ENCODE measurements at places on chromosomes 4 and X. TPM values are rescaled to one million over a fixed set of nuclear protein-coding genes. Genes with fewer than 3 reads are reported as not detected.

GRCh38 chr4:112270640-112271421 is 14.9 kb downstream of the TIFA start:
- DNase-seq, result peak; percentile 67
- peaks cover 4% of the 10 kb centered on the region for H3K36me3 ChIP-seq
- no peak overlapping the region for H3K4me3 ChIP-seq
- peak overlapping the region; percentile 29 for H3K27ac ChIP-seq
- peaks cover 8% of the 10 kb centered on the region for H3K4me1 ChIP-seq
- H3K27me3 ChIP-seq, result no peaks in the 10 kb centered on the region

- no peaks in the 10 kb centered on the region for H3K4me1 ChIP-seq
- no peaks in the 10 kb centered on the region for H3K27me3 ChIP-seq
- no peak overlapping the region for H3K27ac ChIP-seq
- no peak for DNase-seq
These were observed 235.6 kb downstream of the TRIML1 start for GRCh38 chr4:188374871-188375270.

- H3K27ac ChIP-seq, result no peak overlapping the region
These were observed 105.4 kb downstream of the STK32B start for GRCh38 chr4:5156682-5157081.

DNA sequence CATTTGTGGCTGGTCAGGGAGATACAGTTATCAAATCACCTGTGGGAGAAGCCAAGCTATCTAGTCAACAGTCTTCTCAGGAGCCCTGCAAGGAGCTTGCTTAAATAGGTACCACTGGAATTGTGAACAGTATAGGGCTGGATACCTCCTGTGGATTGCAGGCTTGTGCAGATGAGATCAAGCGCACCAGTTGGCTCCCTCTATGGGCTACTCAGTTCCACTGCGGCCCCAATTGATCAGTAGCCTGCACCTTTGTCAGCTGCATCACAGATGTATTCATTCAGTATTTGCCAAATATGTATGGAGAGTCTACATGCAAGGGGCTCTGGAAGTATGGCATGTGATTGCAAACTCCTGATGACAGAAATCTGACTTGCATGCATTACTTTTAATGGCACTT is 28.6 kb downstream of the TEX13A start:
- no peak overlapping the region for H3K27ac ChIP-seq
- no peak overlapping the region for H3K4me3 ChIP-seq
- no peaks in the 10 kb centered on the region for H3K4me1 ChIP-seq
- H3K27me3 ChIP-seq, result no peaks in the 10 kb centered on the region

DNA sequence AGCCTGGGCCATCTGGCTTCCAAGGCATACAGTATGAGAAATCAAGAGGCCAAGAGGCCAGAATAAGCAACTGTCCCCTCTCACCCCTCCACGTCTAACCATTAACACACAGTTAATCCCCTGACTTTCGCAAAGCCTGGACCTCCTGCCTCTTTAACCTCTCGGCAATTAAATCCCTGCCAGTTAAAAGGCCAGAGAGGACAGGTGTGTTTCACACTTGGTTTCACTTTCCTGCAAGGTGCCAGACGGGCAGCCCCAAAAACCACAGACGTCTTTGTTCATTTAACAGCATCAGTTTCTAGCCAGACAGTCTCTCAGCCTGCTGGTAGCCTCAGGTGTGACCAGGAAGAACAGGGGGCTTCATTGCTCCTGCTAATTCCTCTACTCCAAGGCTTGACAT is 91.1 kb upstream of the KIT start:
- H3K27me3 ChIP-seq, result no peaks in the 10 kb centered on the region
- no peak overlapping the region for H3K4me3 ChIP-seq
- H3K36me3 ChIP-seq, result no peaks in the 10 kb centered on the region
- H3K27ac ChIP-seq, result no peak overlapping the region
- H3K4me1 ChIP-seq, result peaks cover 7% of the 10 kb centered on the region

GRCh38 chr4:86967073-86967472 is 32.3 kb downstream of the AFF1 start:
- no peak overlapping the region for H3K4me3 ChIP-seq
- H3K27ac ChIP-seq, result no peak overlapping the region
- DNase-seq, result no peak
- no peaks in the 10 kb centered on the region for H3K36me3 ChIP-seq
- no peaks in the 10 kb centered on the region for H3K27me3 ChIP-seq

- no peak overlapping the region for H3K27ac ChIP-seq
- no peaks in the 10 kb centered on the region for H3K27me3 ChIP-seq
These were observed 54.0 kb downstream of the METTL14 start for GRCh38 chr4:118739022-118739713.

DNA sequence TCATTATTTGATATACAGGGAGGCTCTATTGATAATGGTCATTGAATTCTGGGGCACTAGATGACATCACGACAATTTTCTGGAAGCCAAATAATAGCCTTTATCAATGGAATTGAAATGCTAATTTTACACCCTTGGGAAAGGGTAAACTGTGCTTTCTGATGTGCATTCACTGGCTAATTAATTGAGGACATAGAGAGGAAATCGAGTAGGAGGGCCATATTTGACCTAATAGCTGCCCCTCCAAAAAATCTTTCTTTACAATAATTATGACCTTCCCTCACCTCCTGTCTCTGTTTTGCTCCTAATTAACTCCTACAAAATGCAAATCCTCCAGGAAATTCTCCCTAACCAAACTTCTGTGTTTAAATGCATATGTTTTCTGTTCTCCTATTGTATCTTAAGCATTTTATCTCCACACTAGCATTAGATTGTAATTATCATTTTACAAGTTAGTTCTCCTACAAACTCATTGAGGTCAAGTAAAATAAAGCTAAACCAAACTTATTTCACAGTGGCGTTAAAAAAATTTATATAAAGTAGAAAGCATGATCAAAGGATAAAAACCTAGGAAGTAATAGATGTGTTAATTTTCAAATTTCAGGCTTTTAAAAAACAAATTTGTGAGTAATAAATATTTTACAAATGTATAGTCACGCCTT is 1414.0 kb upstream of the AGA start:
- no peaks in the 10 kb centered on the region for H3K27me3 ChIP-seq
- H3K4me3 ChIP-seq, result no peak overlapping the region
- H3K4me1 ChIP-seq, result no peaks in the 10 kb centered on the region
- H3K27ac ChIP-seq, result no peak overlapping the region

- H3K27me3 ChIP-seq, result no peaks in the 10 kb centered on the region
- no peak overlapping the region for H3K27ac ChIP-seq
- peaks cover 8% of the 10 kb centered on the region for H3K4me1 ChIP-seq
- DNase-seq, result no peak
- no peaks in the 10 kb centered on the region for H3K36me3 ChIP-seq
These were observed 226.2 kb downstream of the TACR3 start for GRCh38 chr4:103493450-103494159.

DNA sequence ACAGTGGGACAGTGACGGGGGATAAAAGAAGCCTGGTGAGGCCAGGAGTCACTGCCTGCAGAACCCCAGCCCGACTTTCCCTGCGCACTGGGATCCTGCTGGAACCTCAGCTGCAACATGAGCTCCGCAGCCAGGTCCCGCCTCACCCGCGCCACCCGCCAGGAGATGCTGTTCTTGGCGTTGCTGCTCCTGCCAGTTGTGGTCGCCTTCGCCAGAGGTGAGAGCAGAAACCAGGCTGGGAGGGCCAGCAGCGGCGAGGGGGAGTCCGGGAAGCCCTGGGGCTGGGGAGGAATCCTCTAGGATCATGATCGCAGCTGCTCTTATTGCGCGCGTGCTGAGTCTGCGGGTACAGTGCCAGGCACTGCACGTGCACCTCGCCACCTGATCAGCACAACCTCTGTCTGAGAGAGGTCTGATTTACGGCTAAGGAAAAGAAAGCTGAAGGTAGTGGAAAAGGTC is at the start of gene PF4V1:
Gene PF4V1, plus strand, starts transcription at position 51 of the 459 bp plus-strand sequence. Its CDS starts 67 bp downstream, at position 118.
- H3K27me3 ChIP-seq, result no peaks in the 10 kb centered on the region
- H3K27ac ChIP-seq, result no peak within 1 kb of the TSS
- no peak for DNase-seq
- H3K4me3 ChIP-seq, result peak within 1 kb of the TSS; percentile 21
- no peaks in the 10 kb centered on the region for H3K36me3 ChIP-seq
- peaks cover 2% of the 10 kb centered on the region for H3K4me1 ChIP-seq

- H3K4me1 ChIP-seq, result no peaks in the 10 kb centered on the region
- H3K27ac ChIP-seq, result no peak overlapping the region
- no peak overlapping the region for H3K4me3 ChIP-seq
- H3K36me3 ChIP-seq, result no peaks in the 10 kb centered on the region
- no peaks in the 10 kb centered on the region for H3K27me3 ChIP-seq
- peak; percentile 30 for DNase-seq
These were observed 65.1 kb downstream of the LHFPL1 start for GRCh38 chrX:112614640-112615039.

DNA sequence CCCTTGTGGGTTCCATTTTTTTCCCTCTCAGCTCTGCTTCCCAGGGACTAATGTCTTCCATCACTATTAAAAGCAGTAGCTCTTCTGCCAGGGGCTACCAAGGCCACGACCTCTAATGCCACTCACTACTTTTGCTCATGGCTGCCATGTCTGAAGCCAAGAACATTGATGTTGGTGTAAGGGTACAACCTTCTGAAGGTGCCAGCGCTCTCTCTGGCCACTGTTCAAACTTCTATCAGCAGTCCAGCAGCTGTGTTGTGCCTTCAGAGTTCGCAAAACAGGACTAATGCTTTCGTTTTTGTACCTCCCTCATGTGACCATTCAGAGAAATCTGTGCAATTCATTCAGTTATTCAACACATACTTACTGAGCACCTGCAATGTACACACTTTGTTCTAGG is 121.5 kb upstream of the ENPEP start:
- H3K27me3 ChIP-seq, result no peaks in the 10 kb centered on the region
- H3K4me1 ChIP-seq, result no peaks in the 10 kb centered on the region
- H3K4me3 ChIP-seq, result no peak overlapping the region
- no peak for DNase-seq
- no peak overlapping the region for H3K27ac ChIP-seq

DNA sequence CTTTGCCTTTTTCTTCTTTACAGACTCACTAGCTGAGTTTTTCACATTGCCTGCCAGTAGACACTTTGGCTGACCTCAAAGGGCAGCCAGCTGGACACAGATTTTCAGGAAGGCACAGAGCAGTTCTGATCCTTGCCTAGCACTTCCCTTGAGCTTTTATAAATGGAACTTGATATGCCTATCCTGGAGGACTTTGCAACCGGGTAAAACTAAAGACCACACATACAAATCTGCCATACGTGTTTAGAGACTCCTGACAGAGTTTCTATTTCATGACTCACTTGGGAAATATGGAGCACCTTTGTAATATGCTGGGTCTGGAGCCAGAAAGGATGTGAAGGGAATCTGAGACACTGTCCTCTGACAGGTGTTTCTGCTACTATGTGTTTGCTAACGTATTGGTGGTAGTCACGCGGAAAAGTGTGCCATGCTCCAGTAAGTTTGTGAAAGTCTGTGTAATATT is 56.7 kb upstream of the RASSF6 start:
- no peaks in the 10 kb centered on the region for H3K36me3 ChIP-seq
- H3K4me3 ChIP-seq, result no peak overlapping the region
- no peaks in the 10 kb centered on the region for H3K27me3 ChIP-seq
- H3K27ac ChIP-seq, result no peak overlapping the region

DNA sequence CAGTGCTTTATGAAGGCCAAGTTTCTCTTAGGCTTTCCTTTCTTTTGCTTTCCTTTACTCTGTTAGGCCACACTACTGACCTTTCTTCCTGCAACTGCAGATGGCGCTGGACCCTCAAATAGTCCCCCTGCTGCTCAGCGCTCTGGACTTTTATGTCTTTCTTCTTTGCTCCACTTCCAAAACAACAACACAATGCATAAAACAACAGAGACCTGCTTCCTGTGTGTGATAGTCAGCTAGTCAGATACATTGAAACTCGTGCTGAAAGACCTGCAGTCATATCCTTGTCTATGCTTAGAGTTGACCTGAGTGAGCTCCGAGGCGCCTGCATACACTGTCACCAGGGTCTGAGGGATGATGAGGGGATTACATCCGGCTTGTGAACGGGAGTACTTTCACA is 108.9 kb upstream of the TEX13D start:
- H3K4me3 ChIP-seq, result no peak overlapping the region
- DNase-seq, result no peak
- no peaks in the 10 kb centered on the region for H3K27me3 ChIP-seq
- H3K36me3 ChIP-seq, result no peaks in the 10 kb centered on the region

- no peaks in the 10 kb centered on the region for H3K27me3 ChIP-seq
- H3K36me3 ChIP-seq, result no peaks in the 10 kb centered on the region
- no peak overlapping the region for H3K4me3 ChIP-seq
- H3K4me1 ChIP-seq, result no peaks in the 10 kb centered on the region
These were observed 12.2 kb upstream of the TMPRSS11F start for GRCh38 chr4:68141852-68142251.

DNA sequence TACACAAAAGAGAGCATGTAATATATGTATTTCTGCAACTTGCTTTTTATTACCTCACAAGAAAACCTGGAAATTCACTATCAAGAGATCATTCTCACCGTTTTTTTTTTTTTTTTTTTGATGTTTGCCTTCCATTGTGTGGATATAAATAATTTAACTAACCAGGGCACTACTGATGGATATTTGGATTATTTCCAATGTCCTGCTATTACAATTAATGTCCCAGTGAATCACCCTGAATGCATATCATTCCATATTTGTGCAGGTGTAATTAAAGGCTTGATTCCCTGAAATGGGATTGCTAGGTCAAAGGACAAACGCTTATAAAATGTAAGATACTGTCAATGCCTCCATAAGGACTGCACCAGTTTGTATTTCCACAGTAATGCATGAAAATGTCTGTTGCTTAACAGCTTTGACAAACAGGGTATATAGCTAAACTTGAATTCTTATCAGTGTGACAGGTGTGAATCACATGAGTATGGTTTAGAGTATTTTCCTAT is 87.8 kb downstream of the NCAPG start:
- H3K4me3 ChIP-seq, result no peak overlapping the region
- no peaks in the 10 kb centered on the region for H3K4me1 ChIP-seq
- no peaks in the 10 kb centered on the region for H3K36me3 ChIP-seq
- no peaks in the 10 kb centered on the region for H3K27me3 ChIP-seq

- H3K4me3 ChIP-seq, result no peak overlapping the region
- no peaks in the 10 kb centered on the region for H3K36me3 ChIP-seq
- no peaks in the 10 kb centered on the region for H3K27me3 ChIP-seq
These were observed 67.5 kb downstream of the ABCG2 start for GRCh38 chr4:88090898-88091297.

GRCh38 chr4:36308150-36308549 is 26.7 kb downstream of the DTHD1 start:
- H3K27ac ChIP-seq, result no peak overlapping the region
- H3K4me1 ChIP-seq, result no peaks in the 10 kb centered on the region
- H3K4me3 ChIP-seq, result no peak overlapping the region
- no peaks in the 10 kb centered on the region for H3K27me3 ChIP-seq
- no peak for DNase-seq

- no peak overlapping the region for H3K27ac ChIP-seq
- no peak overlapping the region for H3K4me3 ChIP-seq
- DNase-seq, result no peak
- no peaks in the 10 kb centered on the region for H3K36me3 ChIP-seq
- H3K27me3 ChIP-seq, result no peaks in the 10 kb centered on the region
These were observed 28.3 kb upstream of the OPHN1 start for GRCh38 chrX:68461576-68461975.

The SPATA4 gene
- total RNA-seq, result 0.46 TPM

The PABPC1L2A gene
- 0.38 TPM for total RNA-seq

The TLL1 gene
- total RNA-seq, result 2.7 TPM

The AWAT2 gene
- total RNA-seq, result not detected

The DCAF4L1 gene
- total RNA-seq, result 0.29 TPM

The F9 gene
- total RNA-seq, result not detected

The ERAS gene
- total RNA-seq, result not detected

The GAGE12E gene
- total RNA-seq, result not detected

The STK32B gene
- total RNA-seq, result 2.9 TPM

The MGARP gene
- total RNA-seq, result 0.45 TPM
